ENCODE measurements at places on chromosomes 5 and 9.
A peak's percentile ranks its signal among the peaks of the same experiment; 100 is the strongest.

GRCh38 chr5:85849411-85849810 is 768.3 kb upstream of the COX7C start:
- DNase-seq, result no peak

- DNase-seq, result peak; percentile 94
Measured at GRCh38 chr5:160508780-160509361, 87.2 kb downstream of the PTTG1 start.

- no peak for DNase-seq
Measured at GRCh38 chr5:1273745-1274144, 21.1 kb downstream of the TERT start.

DNA sequence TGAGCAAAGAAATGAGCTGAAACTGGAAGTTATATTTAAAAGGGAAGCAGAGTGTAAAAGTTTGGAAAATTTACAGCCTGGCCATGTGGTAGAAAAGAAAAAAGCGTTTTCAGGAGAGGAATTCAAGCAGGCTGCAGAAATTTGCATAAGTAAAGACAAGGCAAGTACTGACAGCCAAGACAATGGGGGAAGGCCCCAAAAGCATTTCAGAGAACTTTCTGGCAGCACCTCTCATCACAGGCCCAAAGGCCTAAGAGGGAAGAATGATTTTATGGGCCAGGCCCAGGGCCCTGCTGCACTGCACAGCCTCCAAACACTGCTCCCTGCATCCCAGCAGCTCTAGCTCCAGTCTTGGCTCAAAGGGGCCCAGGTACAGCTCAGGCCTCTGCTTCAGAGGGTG is 169.7 kb downstream of the GLIS3 start:
- no peak for DNase-seq

DNA sequence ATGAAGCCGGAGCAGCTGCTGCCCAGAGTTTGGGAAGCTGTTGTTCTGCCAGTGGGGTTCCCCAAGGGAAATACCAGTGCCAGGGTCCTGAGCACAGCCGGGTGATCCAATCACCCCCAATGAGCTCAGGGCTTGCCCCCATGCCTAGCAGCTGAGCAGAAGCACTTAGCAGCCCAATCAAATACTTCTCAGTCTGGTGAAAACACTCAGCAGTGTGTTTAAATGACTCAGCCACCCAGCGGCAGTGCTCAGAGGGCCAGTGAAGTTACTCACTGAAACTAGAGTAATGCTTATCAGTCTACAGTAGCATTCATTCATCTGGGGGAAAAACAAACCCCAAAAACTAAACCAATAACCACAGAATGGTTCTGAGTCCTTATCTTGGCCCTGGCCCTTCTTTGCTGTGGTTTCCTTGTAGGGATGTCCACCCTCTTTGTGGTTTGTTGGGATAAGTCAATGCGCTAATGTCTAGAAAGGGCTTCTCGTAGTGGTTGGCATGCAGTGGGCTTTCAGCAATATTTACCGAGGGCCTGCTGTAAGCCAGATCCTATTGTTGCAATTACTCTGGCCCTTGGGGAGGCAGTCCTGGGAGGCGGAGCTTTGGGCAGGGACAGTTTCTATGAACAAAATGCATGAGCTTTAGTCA is 43.1 kb downstream of the LHX2 start:
- DNase-seq, result peak; percentile 88

DNA sequence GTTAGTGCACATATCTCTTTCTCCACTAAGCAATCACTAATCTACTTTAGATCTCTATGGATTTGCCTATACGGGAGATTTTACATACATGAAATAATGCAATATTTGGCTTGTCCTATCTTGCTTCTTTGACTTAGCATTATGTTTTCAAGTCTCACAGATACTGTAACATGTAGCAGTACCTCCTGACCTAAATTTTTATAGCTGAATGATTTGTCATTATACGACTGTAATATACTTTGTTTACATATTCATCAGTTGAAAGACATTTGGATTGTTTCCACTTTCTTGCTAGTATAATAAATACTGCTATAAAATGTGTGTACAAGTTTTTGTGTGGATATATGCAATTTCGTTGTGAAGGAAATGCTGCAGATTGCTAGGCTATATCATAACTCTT is 1520.8 kb upstream of the CDH6 start:
- no peak for DNase-seq

- DNase-seq, result no peak
Measured at GRCh38 chr9:4829969-4830368, 37.2 kb downstream of the RCL1 start.
